Type B pancreatic cell (in vitro differentiated cells): ENCODE measurements at places on chromosomes 11 and 22.

DNA sequence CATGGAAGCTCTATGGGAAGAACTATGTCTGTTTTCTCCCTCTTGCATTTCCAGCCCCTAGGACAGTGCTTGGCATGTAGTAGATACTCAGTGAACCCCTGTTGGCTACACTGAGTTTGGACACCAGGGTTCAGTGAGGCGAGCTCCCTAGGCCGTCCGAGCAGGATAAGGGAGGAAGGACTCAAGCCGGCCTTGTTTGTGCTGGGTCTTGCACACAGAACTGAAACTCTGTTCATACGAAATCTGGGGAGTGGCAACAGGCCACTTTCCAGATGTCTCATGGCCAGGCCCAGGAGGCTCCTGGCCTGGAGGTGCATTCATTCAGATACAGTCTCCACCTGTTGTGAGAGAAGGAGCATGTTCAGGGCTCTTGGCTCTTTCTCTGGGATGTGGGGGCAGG lies 23.6 kb upstream of the LMO1 start:
- DNase-seq: peak; percentile 34

DNA sequence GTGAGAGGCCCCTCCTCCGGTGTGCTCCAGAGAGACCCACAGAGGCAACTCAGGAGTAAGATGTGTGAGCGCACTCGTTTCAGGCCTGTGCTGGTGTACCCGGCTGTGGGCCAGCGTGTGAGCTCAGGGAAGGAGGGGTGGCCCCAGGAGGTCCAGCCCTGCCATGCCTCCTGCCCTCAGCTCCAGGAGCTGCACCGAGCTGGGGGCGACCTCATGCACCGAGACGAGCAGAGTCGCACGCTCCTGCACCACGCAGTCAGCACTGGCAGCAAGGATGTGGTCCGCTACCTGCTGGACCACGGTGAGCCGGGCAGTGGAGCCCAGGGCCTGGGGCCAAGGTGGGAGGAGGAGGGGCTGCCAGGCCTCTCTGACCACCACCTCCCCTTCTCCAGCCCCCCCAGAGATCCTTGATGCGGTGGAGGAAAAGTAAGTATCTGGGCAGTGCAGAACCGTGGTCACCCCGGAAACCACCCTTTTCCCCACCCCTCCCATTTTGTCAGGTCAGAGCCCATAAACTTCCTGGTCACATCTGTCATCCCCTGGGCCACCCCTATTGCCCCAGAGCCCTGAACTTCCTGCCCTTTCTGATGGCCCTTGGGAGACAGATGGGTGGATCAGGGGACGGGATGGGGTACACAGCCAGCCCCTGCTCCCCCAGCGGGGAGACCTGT lies 2.5 kb upstream of the MDK start:
- no peak for DNase-seq

DNA sequence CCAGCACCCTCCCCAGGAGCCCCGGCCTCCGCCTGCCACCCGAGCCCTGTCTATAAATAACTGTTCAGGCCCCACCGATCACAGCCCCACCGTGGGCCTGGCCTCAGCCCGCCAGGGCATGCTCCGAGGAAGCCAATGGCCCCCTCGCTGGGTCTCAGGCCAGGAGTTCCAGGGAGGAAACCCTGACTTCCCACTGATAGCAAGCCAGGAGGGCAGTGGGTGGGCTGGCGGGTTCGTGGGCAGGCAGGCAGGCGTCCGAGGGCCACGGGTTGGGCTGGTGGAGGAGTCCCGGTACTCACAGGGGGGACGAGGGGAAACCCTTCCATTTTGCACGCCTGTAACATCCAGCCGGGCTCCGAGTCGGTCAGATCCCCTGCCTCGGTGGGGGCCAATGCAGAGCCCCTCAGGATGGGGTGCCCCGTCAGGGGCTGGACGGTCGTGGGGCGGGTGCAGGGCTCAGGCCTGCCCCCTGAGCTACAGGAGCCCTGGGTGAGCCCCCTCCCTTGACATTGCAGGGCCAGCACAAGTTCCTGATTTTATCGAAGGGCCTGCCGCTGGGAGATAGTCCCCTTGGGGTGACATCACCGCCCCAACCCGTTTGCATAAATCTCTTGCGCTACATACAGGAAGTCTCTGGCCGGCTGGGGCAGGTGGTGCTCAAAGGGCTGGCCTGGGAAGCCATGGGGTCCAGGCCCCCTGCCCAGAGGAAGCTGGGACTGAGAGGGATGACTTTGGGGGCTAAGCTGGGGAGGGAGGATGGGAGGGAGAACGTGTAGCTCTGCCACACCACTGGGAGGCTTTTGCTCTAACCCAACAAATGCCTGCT lies at the start of gene SPI1:
Gene SPI1 (minus strand): TSS at position 538 of the 826 bp plus-strand sequence. CDS start 194 bp downstream, at position 344.
- no peak for DNase-seq

DNA sequence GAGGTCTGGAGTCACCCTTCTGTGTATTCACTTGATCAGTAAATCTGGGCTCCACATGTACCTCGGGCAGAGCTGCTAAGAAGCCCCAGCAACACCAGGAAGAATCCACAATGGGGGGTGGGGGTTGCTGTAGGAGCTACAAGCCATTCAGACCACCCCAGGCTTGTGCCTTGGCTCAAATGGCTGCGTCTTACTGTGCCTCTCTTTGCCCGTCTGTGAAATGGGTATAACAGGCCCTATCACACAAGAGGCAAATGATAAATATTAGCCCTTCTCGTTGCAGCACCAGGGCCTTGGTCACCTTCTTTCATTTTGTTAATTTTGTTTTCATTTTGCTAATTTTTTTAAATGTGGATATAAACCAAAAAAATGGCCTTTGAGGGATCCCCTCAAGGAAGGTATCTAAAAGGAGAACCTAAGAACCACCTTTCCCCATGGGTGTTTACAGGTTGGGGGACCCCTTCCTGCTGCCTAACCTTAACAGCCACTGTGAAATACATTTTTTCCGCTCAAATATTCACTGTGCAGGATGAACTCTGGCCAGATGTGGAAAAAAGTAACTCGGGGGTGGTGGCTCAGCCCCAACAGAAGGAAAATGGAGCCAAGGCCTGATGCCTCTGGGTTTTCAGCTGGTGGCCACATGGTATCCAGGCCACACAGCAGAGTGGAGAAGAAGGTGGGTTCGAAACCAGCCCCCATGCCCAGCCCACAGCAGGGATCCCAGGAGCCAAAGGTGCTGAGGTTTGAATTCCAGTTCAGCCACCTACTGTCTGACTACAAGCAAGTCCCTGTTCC lies 284.0 kb downstream of the MN1 start:
- DNase-seq: no peak

- no peak for DNase-seq
These were observed 181.2 kb downstream of the CSNK2A3 start for GRCh38 chr11:11171854-11172253.
